ENCODE measurements at places on chromosomes 16 and 17. TPM values are rescaled to one million over a fixed set of nuclear protein-coding genes. Genes with fewer than 3 reads are reported as not detected.
A peak's percentile ranks its signal among the peaks of the same experiment; 100 is the strongest.

The GGNBP2 gene
- 40.7 TPM for total RNA-seq

The NLRC3 gene
- total RNA-seq = not detected

The UBE2Z gene
- 68.5 TPM for total RNA-seq

GRCh38 chr16:70653809-70654771 is 7.7 kb downstream of the IL34 start:
- DNase-seq = peak; percentile 78

DNA sequence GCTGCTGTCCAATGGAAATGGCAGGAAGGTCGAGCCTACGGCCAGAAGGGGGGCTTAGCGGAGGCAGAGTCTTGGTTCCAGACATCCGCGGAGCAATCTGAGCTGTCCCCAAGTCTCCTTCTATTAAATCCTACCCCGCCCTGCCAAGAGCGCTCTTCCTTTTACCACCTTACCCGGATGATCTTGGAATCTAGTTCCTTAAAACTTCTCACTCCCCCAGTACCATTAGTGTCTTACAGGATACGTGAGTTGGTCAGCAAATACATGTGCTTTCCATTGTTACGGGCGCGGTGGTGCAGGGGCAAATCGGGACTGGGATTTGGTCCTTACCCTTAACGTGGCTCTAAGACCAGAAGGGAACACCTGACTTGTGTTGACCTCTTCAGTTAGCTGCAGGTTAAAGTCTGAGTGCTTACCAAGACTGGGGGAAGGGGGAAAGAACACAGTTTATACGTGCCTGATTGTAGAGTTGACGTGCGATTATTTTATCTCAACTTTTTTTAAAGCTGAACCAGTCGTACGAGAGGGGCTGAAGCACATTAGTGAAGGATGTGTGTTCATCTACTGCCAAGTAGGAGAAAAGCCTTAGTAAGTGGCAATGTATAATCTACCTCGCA is 495 bp downstream of the TXNDC17 start:
- DNase-seq = no peak

- DNase-seq = no peak
Observed at GRCh38 chr16:49637933-49638672, 217.8 kb downstream of the ZNF423 start.

DNA sequence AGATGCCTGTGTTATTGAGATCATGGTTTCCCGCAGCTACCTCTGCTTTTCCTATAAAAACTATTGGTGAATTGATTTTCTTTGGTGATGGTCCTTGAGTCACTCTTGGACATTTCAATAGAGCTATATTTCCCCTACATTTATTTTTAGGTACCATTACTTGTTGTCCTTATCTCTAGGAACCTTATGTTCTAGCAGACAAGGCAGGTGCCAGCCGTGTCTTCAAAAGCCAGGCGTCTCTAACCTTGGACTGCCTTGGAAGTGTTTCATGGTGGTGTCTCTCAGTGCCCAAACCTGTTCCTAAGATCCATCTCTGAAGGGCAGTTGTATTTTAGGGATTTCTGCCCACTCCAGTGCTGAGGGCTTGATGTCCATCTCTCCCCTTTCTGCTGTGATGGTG is 77.4 kb upstream of the CLEC18A start:
- DNase-seq = no peak

DNA sequence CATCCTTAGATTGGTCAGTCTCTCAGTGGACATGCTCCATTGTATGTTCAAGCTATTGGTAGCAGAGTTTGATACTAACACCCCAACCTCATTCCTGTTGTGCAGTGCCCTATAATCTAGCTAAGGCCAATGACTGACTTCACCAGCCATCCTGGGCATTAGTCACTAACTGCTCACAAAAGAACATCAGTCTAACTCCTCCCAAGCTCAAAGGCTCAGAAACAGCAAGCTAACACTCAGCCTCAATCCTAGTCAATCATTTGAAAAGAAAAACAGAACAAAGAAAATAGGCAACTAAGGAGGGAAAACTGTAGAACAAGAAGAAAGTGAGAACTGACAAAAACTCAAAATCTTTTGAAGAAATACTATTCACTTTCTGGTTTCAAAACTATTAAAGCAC is 199.1 kb upstream of the C17orf78 start:
- peak; percentile 55 for DNase-seq

DNA sequence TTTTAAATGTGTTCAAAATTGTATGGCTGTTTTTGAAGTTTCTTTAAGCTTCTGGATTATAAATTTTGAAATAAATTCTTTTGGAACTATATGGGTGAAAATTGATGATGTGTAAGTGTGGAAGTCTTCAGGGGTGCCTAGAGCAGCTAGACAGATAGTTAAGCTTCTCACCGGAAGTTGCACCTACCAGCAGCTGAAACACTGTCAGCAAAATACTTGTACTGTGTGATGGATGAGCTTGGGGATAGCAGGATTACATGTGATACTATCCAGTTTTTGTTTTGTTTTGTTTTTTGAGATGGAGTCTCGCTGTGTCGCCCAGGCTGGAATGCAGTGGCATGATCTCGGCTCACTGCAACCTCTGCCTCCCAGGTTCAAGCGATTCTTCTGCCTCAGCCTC is 19.7 kb downstream of the RBL2 start:
- DNase-seq = no peak

DNA sequence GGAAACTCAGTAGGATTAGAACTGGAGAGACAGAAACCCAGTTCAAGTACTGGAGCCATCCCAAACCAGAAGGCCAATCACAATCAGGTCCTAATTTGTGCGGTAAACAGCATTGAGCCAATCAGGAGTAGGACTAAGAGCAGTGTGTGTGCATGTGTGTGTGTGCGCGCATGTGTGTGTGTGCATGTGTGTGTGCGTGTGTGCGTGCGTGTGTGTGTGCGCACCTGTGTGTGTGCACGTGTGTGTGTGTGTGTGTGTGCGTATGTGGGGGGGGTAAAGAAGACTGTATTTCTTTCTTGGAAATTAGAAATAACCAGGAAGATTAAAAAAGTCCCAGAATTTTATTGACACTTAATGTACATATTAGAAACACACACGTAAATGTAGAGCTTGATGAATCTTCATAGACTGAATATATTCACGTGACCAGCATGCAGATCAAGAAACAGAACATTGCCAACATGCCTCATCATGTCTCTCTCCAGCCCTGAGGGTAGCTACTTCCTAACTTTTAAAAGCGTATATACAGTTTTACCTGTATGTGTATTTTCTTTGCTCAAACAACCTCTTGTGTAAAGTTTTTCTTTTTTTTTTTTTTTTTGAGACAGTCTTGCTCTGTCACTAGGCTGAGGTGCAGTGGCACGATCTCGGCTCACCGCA is 919 bp upstream of the DHRS7C start:
- no peak for DNase-seq
